Muscle of leg (tissue), 16 donors: ENCODE measurements at places on chromosomes 3 and 15. TPM values are rescaled to one million over a fixed set of nuclear protein-coding genes. Genes with fewer than 3 reads are reported as not detected.
A peak's percentile ranks its signal among the peaks of the same experiment; 100 is the strongest.

Gene CCR8
- not detected for total RNA-seq

Gene BDH1
- 3.2 TPM for total RNA-seq

Gene NLGN1
- total RNA-seq = 8.5 TPM

GRCh38 chr3:120443626-120444123 is 7.1 kb downstream of the FSTL1 start:
- peak; percentile 54 for DNase-seq

- no peak for DNase-seq
Measured at GRCh38 chr3:62184559-62184958, 188.8 kb downstream of the FEZF2 start.
